ENCODE measurements at places on chromosomes 5 and 9.

GRCh38 chr9:137077010-137077747, at the start of gene UAP1L1:
UAP1L1 (plus strand) TSS chr9:137077517; CDS start chr9:137077533, 16 bp downstream.
- DNase-seq: no peak

DNA sequence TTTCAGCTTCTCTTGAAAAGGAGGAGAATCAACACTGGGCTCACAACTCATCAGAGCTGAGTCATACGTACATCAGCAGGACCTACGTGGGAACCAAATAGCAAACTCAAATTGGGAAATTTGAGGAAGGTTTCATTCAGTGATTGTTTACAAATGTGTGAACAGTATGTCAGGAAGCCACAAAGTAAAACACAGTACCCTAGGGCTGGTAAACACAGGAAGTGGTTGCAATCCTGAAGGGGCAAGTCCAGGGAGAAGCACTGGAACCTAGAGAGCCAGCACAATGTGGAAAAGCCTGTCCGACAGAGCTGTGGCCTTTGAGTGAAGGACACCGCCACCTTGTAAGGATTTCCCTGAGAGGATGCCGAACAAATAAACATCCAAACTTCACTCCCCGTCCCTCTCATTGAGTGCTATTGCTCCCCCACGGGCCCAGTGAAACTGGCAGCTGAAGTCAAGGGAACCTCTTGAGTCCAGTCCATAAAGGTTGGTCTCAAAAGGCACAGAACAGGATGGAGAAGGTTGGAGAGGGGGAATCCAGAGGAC, 26.7 kb upstream of the RICTOR start:
- peak; percentile 92 for DNase-seq

DNA sequence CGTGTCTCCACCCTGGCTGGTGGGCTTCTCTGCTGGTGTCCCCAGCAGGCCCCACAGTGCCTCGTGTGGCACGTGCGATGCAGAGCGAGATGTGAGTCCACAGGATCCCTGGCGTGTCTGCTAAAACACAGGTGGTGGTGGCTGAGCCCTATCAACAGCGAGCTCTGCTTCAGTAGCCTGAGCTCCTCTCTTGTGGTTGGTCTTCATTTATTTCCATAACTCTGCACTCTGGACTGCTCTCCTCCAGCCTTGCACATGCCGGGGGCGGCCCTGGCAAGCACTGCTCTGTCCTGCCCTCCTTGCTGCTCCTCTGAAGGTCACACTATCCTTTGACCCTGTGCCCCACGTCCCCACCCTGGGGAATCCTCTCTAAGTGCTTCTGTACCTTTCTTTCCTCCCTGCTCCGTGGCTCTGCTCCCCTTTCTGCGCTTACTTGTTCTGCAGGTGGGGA, 59.2 kb downstream of the NSUN2 start:
- DNase-seq: no peak

- DNase-seq: no peak
Observed at GRCh38 chr9:76901801-76902200, 4.1 kb downstream of the PRUNE2 start.

GRCh38 chr5:65102976-65103711, 334.4 kb downstream of the CWC27 start:
- DNase-seq: no peak

- no peak for DNase-seq
Observed at GRCh38 chr5:169226895-169227294, 74.0 kb downstream of the SLIT3 start.

DNA sequence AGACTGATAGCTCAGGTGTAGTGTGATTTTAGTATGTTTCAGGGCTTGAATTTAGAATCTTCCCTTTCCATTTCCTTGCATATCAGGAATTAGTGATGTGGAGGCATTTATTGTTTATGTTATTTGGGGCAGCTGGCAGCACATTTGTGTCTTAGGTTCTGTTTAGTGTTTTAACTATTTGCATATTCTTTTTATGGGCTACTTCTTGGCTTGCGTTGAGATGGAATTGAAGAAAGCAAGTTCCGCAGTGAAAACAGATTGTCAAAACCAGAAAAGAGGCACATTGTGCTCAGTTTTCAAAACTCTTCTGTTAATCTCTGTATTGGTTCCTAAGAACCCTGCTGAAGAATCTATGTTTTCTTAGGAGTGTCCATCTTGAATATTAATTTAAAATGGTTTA, 80.3 kb downstream of the ZSWIM6 start:
- no peak for DNase-seq

DNA sequence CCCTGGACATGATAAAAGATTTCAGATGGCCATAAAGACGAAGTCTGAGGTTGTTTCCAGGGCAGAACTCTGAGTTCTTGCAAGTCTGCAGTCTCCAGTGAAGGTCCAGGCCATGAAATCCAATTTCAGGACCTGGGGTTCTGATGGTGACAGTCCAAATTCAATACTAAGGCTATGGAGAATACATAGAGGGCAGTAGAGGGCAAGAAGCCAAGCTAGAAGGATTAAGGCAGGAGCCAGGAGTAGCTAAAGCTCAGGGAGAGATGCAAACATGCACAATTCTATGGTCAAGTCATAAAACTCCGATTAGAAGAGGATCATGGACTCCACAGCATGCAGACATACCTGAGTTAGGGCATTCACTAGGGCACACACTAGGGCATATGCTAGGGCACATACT, 11.4 kb downstream of the SLIT3 start:
- DNase-seq: no peak

- DNase-seq: no peak
Observed at GRCh38 chr5:112973036-112973435, 3.6 kb upstream of the DCP2 start.

DNA sequence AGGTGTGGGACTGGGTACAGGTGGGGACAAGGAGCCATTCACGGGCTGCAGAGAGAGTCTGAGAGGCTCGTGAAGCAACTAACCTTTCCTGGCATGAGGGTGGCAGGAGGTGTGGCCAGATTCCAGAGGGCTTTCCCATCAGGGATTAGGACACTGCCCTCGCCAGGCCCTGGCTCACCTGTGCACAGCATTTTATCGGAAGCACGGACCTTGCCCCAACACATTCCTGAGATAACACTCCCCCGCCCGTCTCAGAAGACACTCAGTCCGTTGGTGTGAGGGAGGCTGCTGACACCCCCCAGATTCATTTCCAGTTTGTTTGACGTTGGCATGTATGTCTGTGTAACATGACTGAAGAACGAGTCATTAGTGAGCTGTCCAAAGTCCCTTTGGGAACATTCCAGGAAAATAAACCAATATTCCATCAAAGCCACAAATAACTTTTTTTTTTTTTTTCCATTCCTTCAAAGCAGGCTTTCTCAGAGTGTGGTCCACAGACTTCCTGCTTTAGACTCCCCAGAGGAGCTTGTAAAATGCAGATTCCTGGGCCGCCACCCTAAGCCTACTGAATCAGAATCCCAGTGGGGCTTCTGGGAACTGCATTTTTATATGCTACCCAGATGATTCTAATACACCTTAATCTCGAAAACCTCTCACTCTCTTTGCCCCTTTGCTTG, 23.4 kb downstream of the WWC1 start:
- peak; percentile 95 for DNase-seq

DNA sequence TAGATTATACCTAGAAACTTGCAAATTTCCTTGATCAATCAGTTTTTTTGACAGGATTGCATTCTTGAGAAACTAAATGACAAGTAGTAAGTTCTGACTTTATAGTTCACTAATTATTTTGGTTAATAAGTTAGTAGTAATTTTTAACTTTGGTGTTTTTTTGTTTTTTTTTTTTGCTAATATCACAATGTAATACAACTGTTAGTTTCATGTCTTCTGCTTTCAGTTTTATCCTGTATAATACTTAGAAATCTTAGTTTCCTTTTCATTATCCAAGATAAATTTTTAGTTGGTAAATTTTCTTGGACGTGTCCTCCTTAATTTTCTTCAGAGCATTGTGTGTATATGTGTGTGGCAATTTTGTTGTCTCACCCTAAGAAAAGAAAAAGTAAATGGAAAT, 57.8 kb downstream of the CWC27 start:
- DNase-seq: no peak

- no peak for DNase-seq
Observed at GRCh38 chr5:78785454-78785853, 136.9 kb upstream of the LHFPL2 start.

DNA sequence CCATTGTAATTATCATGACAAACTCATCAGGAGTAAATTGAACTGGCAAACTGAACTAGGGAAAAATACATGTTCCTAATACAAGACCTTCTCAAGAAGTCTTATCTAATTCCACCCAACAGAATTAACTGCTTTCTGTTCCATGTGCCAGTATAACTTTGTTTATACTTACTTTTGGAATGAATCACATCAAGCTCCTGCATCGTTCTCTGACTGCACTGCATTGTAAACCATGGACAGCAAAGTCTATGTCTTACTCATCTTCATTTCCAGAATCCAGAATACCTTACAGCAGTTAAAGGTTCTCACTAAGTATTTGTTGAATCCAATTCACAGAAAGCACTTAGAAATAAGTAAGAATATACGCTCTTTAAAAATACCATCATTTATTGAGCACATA, 102.8 kb downstream of the PLK2 start:
- no peak for DNase-seq

- DNase-seq: no peak
Observed at GRCh38 chr5:124446120-124446519, 300.3 kb downstream of the ZNF608 start.

GRCh38 chr9:97573482-97574073, 59.6 kb downstream of the TSTD2 start:
- no peak for DNase-seq

- DNase-seq: peak; percentile 54
Observed at GRCh38 chr5:157603333-157604190, 28.0 kb upstream of the ADAM19 start.

- DNase-seq: no peak
Observed at GRCh38 chr5:169412831-169413230, 111.9 kb upstream of the SLIT3 start.

DNA sequence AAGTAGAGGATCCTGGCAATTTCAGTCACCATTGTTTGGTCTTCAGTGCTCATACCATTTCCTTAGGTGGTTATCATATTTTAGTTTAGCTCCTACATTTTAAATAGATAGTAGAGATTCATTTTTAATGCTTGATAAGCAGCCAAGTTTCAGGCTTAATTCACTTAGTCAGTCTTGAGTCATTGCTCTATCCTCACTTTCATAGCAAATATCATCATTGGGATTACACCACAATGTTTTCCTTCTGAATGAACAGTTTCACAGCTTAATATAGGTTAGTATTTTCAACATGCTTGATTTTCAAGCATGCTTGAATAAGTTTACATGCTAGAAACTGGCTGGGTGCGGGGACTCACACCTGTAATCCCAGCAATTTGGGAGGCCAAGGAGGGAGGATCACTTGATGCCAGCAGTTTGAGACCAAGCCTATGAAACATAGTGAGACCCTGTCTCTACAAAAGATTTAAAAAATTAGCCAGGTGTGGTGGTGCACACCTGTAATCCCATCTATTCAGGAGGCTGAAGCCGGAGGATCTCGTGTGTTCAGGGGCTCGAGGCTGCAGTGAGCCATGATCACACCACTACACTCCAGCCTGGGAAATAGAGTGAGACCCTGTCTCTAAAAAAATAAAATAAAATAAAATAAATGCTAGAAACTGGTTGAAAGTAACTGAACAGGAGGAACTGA, 339.9 kb downstream of the ADGRV1 start:
- DNase-seq: no peak

- DNase-seq: no peak
Observed at GRCh38 chr5:98463222-98463621, 310.2 kb upstream of the RGMB start.

- no peak for DNase-seq
Observed at GRCh38 chr5:170747357-170747756, 36.2 kb upstream of the GABRP start.

DNA sequence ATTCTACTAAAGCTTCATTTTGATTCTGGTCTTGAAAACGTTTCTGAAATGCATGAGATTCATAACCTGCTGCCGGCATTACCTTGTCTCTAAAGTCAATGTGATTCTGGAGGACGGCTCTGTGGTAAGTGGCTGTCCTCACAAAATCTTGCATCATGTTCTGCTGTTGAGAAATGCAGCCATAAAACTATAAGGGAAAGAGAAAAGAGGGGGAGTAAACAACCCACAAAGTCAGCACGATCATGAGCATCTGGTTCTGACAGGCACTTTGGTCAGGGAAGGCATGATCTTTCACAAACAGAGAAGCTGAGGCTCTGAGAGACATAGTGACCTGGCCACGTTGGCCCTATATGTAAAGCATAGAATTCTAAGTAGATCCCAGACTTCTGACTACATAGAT, 168.9 kb upstream of the PUM3 start:
- DNase-seq: no peak

DNA sequence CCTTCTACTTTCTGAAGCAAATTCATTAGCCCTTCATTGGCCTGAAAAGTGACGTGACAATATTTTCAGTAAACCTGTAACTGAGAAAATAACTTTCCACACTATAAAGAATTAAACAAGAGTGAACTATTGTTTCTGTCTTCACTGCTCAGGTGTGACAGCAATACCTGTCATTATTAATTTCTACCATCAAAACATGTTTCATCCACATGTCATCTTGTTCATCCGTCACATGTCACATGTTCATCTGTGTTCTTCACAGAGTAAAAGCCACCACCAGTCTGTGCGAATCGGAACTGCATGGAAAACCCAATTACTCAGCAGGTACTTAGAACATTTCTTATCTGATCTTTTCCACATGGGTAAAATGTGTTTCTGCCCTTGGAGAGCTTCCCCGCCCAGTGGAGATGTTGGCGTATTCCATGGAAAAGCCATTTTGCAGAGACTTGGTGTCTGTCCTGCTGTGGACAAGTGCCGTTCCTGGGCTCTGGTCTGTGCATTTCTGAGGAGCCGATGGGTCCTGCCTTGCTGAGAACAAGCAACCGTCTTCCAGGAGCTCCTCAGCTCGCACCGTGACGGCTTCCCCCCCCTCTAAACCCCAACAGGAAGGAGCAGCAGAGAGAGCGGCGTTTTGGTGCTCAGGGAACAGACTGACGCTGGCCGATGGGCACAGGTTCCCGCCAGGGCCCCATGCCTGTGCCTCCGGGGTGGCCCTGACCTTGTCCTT, 10.6 kb upstream of the EXOC3 start:
- DNase-seq: no peak

DNA sequence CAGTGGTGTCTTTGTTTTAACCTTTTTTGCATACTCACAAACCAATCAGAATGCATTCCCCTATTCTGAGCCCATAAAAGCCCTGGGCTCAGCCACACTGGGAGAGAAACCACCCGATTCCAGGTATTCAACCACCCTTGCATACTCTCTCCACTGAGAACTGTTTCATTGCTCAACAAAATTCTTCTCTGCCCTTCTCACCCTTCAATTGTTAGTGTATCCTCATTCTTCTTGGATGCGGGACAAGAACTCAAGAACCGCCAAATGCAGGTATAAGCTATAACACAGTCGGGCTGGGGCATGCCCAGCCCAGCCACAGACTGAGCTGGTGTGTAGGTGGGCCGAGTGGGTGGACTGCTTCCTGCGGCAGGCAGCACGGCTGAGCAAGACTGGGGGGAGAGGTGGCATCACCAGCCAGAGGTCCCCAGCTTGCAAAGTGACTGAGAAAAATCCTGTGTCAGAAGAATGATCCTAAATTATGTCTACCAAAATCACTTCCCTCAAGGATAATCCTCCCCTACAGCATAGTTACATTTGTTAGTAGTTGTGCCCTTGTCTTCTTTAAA, 141.0 kb downstream of the SSBP2 start:
- DNase-seq: no peak

GRCh38 chr9:136516191-136516654, 29.6 kb downstream of the NOTCH1 start:
- DNase-seq: no peak

Data from keratinocyte (primary cell).